ENCODE measurements at places on chromosomes 16 and 17. TPM values are rescaled to one million over a fixed set of nuclear protein-coding genes. Genes with fewer than 3 reads are reported as not detected.

DNA sequence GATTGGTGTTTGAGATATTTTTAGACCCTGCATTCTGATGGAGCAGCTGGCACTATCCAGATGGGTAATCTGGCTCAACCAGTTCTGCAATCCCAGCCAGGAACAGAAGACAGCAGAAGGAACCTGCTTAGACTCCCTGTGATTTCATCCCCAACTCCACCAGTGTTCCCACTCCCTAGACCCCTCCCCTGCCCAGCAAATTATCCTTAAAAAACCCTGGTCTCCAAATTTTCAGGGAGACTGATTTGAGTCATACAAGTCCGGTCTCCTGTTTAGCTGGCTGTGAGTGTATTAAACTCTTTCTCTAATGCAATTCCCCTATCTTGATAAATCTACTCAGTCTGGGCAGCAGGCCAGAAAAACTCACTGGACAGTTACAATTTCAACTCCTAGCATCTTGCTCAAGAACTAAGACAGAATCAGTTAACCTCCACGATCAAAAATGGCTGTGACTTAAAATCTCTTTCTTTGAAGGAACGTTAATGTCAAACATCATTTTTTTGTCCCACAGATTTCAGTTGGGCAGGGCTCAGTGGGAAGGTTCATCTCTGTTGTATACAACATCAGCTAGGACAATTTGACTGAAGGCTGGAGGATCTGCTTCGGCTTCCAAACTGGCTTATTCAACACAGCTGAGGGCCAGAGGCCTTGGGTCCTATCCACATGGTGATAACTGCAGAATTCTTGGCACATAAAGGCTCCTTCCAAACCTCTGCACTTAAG is 4.9 kb upstream of the RBL2 start:
- peak; percentile 34 for DNase-seq

GRCh38 chr16:78478267-78478861 is 378.9 kb downstream of the WWOX start:
- peak; percentile 51 for DNase-seq

DNA sequence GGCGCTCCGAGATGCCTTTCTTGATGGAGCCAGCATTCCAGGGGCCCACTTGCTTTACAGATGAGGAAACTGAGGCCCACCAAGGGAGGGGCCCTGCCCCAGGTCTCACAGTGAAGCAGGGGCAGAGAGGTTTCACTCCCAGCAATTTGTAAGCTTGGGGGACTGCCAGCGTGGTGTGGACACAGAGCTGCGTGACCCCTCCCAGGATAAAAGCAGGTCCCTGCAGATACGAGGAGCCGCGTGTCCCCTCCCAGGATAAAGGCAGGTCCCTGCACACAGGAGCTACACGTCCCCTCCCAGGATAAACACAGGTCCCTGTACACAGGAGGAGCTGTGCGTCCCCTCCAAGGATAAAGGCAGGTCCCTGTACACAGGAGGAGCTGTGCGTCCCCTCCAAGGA is 11.7 kb downstream of the JPH3 start:
- DNase-seq, result no peak

DNA sequence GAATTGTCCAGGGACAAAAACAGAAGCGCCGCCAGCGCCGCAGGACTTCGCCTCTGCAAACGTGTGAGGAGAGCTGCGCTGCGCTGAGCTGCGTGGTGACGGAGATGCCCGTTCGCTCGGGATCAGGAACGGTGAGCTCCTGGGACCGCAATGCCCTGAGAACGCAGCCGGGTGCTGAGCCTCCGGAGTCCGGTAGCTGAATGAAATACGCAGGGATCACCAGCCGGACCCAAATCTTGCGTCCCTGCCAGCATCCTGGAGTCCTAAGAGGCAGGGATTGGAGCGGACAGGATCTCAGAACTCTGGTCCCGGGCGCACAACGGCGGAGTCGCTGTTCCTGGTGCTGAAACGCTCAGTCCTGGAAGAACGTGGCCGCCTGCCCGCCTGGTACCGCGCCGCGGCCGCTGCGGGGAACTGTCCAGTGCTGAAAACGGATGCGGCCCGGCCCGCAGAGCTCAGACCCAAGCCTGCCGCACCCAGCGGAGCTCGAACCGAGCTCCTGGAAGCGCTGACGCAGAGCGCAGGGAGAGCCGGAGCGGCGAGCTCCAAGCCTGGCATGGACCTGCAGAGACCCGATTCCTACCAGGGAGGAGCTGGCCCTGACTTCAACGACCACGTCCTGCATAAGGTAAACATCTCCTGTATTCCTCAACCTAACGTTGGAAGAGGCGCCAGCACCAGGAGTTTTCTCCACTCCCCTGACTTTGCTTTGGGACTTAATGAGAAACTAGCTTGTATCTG is 41.5 kb downstream of the CD300LF start:
- DNase-seq, result peak; percentile 88

- DNase-seq, result no peak
Observed at GRCh38 chr17:11130367-11130766, 110.6 kb upstream of the SHISA6 start.

CDRT15L2 gene
- total RNA-seq, result not detected

NEK8 gene
- total RNA-seq, result 3.9 TPM

- peak; percentile 50 for DNase-seq
Observed at GRCh38 chr17:50055426-50056216, at the start of gene ITGA3. TSS of gene ITGA3 (plus strand) at chr17:50056110. CDS start at chr17:50056440, 330 bp downstream.

KRT17 gene
- total RNA-seq, result 54.1 TPM

KIF22 gene
- 186 TPM for total RNA-seq

NPIPB2 gene
- total RNA-seq, result 9.2 TPM

HOXB8 gene
- 13.1 TPM for total RNA-seq

CACNG4 gene
- 9.7 TPM for total RNA-seq

RUNDC3A gene
- 1.2 TPM for total RNA-seq
